Urinary bladder (tissue), 4 donors: ENCODE measurements at places on chromosomes 2 and 18. TPM values are rescaled to one million over a fixed set of nuclear protein-coding genes. Genes with fewer than 3 reads are reported as not detected.

The SCYGR6 gene
- not detected for total RNA-seq

The INPP4A gene
- 32.6 TPM for total RNA-seq

The ZNF512 gene
- total RNA-seq = 40.2 TPM

The CPO gene
- total RNA-seq = 0.53 TPM

The DHRS9 gene
- total RNA-seq = 0.69 TPM

The CROCC2 gene
- total RNA-seq = not detected

The GAL3ST2 gene
- total RNA-seq = not detected

The CABYR gene
- total RNA-seq = 4.8 TPM

The CNGA3 gene
- total RNA-seq = 0.85 TPM

The PLGLB2 gene
- 3.9 TPM for total RNA-seq

The AMMECR1L gene
- 13.2 TPM for total RNA-seq

The B3GNT7 gene
- 1.3 TPM for total RNA-seq

The ANKRD29 gene
- total RNA-seq = 11.7 TPM
